Esophagus squamous epithelium (tissue), 5 donors: ENCODE measurements at places on chromosomes 16 and 17. TPM values are rescaled to one million over a fixed set of nuclear protein-coding genes. Genes with fewer than 3 reads are reported as not detected.

The CARD14 gene
- 19.1 TPM for total RNA-seq

The HBM gene
- total RNA-seq: not detected

The TSNAXIP1 gene
- total RNA-seq: 0.48 TPM

The MRPL45 gene
- total RNA-seq: 32.8 TPM

The ADAD2 gene
- not detected for total RNA-seq

The ADORA2B gene
- total RNA-seq: 34.9 TPM

The TRPV2 gene
- total RNA-seq: 1.8 TPM

The SLC5A10 gene
- total RNA-seq: not detected

The AURKB gene
- 16.4 TPM for total RNA-seq

The SLC43A2 gene
- 12.4 TPM for total RNA-seq

The RAMP2 gene
- total RNA-seq: 11.8 TPM

The ITGAD gene
- not detected for total RNA-seq

The AARSD1 gene
- 14.2 TPM for total RNA-seq

The SLX4 gene
- total RNA-seq: 4.4 TPM

The C16orf54 gene
- total RNA-seq: 3.4 TPM

The DNAJA3 gene
- total RNA-seq: 45.2 TPM

The DNAAF1 gene
- not detected for total RNA-seq

The QPRT gene
- total RNA-seq: 0.40 TPM

The CES1 gene
- 2.4 TPM for total RNA-seq

The DNAAF8 gene
- total RNA-seq: 0.38 TPM

The C16orf74 gene
- 24.8 TPM for total RNA-seq

The CCL4 gene
- total RNA-seq: 3.1 TPM

The AXIN2 gene
- 3.2 TPM for total RNA-seq

The PIK3R5 gene
- total RNA-seq: 8.8 TPM

The PDE6G gene
- total RNA-seq: not detected

The OR1A1 gene
- not detected for total RNA-seq

The DRC3 gene
- 0.79 TPM for total RNA-seq

The DNAH2 gene
- total RNA-seq: not detected

The KRTAP4-3 gene
- total RNA-seq: not detected

The PIRT gene
- total RNA-seq: not detected

The SCIMP gene
- total RNA-seq: 0.45 TPM

The MEIOC gene
- not detected for total RNA-seq

The PPP1R1B gene
- total RNA-seq: 0.23 TPM

The WNT9B gene
- 0.19 TPM for total RNA-seq

The LYRM1 gene
- 37.9 TPM for total RNA-seq

The GOSR1 gene
- 19.4 TPM for total RNA-seq

The EPN3 gene
- 64.4 TPM for total RNA-seq

The CDYL2 gene
- 3.1 TPM for total RNA-seq

The METTL26 gene
- 69.6 TPM for total RNA-seq

The COG1 gene
- 9.7 TPM for total RNA-seq

The NOB1 gene
- 55.1 TPM for total RNA-seq

The IRX5 gene
- total RNA-seq: 23.5 TPM

The TM4SF5 gene
- total RNA-seq: not detected

The ARL17A gene
- 12.4 TPM for total RNA-seq

The RMI2 gene
- total RNA-seq: 9.0 TPM

The CNTD1 gene
- total RNA-seq: not detected

The RAB11FIP3 gene
- 9.6 TPM for total RNA-seq

The DRC7 gene
- not detected for total RNA-seq

The USP32 gene
- 50.4 TPM for total RNA-seq

The CFAP119 gene
- 1.3 TPM for total RNA-seq

The CLEC3A gene
- total RNA-seq: not detected

The C16orf92 gene
- total RNA-seq: not detected

The MT1F gene
- total RNA-seq: not detected

The ASPA gene
- 0.76 TPM for total RNA-seq

The STH gene
- total RNA-seq: not detected

The CCDC47 gene
- 62.1 TPM for total RNA-seq

The MSI2 gene
- total RNA-seq: 15.9 TPM
